ENCODE measurements at places on chromosomes 1 and 21.

GRCh38 chr1:210715072-210715471 lies 386.4 kb downstream of the HHAT start:
- DNase-seq: no peak

DNA sequence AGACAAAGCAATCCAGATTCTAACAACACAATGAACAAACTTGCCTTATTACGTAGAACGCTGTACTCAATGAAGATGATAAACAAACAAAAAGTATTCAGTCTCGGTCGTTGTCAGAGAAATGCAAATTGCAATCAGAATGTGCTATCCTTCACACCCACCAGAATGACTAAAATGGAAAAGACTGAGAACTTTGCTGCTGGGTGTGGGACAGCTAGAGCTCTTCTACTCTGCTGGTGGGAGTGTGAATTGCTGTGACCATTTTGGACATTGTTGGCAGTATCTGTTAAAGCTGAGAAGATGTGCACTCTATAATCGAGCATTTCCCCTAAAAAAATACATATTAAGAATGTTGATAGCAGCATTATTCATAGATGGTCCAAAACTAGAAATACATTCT lies 111.4 kb downstream of the PEX14 start:
- DNase-seq: no peak

DNA sequence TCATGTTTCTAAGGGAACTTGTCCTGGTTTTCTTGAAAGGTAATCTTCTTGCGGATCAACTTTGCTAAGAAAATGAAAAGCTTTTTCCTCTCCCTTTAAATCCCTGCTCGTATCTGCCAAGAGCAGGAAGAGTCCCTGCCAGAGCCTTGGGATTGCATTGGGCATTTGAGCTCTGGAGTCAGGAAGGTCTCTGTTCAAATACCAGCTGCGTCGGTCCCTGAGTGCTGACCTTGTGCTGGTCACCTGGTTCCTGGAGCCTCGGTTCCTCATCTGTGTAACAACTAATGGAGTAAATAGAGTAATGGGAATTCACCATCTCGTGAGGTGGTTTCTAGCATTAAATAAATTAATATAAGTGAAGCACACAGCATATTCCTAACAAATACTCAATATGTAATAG lies 274.6 kb upstream of the TMEM51 start:
- no peak for DNase-seq

GRCh38 chr1:226939438-226940028 lies 561 bp upstream of the COQ8A start:
- no peak for DNase-seq

GRCh38 chr1:119220991-119221390 lies 80.5 kb upstream of the WARS2 start:
- no peak for DNase-seq

GRCh38 chr1:44853201-44853600 lies 10.1 kb upstream of the PTCH2 start:
- DNase-seq: no peak

GRCh38 chr1:74763807-74764206 lies 30.9 kb downstream of the TYW3 start:
- DNase-seq: no peak

GRCh38 chr1:219701476-219701875 lies 88.6 kb upstream of the ZC3H11B start:
- no peak for DNase-seq

DNA sequence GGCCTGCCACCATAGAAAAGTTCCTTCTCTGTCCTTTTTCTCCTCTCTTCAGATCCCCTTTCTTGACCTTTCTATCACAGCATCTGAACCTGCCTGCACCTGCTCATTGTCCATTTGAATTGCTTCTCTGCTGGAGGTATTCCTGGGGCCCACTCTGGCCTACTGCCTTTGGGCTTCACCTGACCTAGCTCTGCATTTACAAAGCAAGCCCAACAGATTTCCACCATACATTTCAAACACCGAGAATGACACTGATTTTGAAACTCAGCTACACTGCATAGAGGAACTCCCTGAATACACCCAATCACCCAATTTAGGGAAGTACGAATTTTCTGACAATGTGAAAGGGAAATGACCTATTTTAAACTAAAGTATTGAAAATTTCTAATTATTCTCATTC lies 284.5 kb upstream of the USP25 start:
- no peak for DNase-seq

Data from left hindlimb (tissue), 1 donor.